ENCODE measurements at places on chromosomes 6 and 20. TPM values are rescaled to one million over a fixed set of nuclear protein-coding genes. Genes with fewer than 3 reads are reported as not detected.

- DNase-seq: no peak
Measured at GRCh38 chr6:30348957-30349356, 4.0 kb downstream of the RPP21 start.

DNA sequence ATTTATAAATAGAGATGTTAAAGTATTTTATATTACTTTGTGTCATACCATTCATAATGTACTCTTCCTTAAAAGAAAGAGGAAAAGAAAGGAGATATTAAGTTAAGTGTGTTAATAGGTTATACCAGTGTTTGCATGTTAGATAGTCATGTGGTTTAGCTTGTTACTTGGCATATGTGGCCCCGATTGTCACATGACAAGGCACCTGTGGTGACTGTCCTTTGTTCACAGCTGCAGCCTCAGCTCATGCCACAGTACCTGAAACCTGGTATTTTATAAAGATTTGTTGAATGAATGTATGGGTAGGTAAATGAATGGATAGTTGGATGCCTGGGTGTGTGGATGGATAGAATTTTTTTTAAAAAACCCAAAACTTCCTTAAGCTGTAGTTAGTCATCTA lies 306.1 kb upstream of the FLRT3 start:
- no peak for DNase-seq

Gene LRRC1
- 2.7 TPM for total RNA-seq

GRCh38 chr6:34243131-34243771 lies 5.6 kb downstream of the SMIM29 start:
- no peak for DNase-seq

DNA sequence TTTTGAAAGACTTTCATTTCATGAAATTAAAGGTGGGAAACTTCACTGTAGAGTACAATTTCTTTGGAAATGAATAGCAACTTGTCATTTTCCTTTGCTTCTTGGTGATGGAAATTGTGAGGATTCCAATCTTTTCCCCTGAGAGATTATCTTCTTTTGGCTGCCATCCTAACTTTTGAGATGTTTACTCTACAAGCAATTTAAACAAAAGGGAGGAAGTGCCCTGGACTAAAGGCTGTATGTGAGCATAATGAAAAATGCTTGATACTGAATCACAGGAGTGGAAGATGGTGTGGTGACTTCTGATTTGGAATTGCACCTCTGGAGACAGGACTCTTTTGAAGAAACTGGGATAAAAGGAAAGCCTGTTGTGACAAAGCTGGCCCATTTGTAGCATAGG lies 43.1 kb upstream of the JAG1 start:
- no peak for DNase-seq

DNA sequence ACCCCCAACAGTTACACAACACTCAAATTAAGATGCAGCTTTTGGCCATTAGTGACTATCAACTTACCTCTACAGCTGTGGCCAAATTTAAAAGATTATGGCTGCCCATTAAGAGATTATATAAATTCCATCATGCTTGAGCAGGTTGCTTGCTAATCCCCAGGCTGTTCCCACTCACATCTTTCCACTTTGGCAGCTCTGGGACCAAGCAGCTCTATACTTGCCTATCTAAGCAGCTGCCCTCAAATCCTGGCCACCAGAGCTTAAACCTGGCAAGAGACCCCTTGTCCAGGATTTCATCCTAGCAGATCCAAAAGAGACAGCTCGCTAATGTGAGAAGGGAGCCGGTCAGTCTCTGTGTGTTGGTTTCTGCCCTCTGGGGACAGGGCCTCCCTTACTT lies 127.9 kb downstream of the SLC23A2 start:
- DNase-seq: no peak

Gene COL10A1
- total RNA-seq: 0.05 TPM

DNA sequence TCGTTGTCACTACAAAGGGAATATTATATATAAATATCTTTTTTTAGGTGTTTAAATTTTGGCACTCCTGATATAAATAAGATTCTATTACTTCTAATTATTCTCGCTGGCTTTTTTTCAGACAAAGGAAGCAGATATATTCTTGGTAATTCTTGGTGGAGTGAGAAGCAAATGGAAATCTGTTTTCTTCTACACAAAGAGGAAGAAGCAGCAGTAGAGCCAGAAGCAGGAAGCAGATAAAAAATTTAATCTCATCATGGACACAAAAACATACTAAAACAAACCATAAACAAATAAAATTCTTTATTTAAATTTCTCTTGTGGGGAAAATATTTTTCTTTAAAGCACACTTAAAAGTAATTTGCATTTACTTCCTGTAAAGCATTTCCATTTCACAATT lies 3.7 kb upstream of the KIAA0319 start:
- no peak for DNase-seq
